ENCODE measurements at places on chromosomes 7 and 10.

GRCh38 chr10:7941576-7941975 is 112.9 kb upstream of the GATA3 start:
- H3K27me3 ChIP-seq, result no peaks in the 10 kb centered on the region
- no peaks in the 10 kb centered on the region for H3K36me3 ChIP-seq
- no peak overlapping the region for H3K27ac ChIP-seq
- H3K4me3 ChIP-seq, result no peak overlapping the region
- DNase-seq, result no peak

DNA sequence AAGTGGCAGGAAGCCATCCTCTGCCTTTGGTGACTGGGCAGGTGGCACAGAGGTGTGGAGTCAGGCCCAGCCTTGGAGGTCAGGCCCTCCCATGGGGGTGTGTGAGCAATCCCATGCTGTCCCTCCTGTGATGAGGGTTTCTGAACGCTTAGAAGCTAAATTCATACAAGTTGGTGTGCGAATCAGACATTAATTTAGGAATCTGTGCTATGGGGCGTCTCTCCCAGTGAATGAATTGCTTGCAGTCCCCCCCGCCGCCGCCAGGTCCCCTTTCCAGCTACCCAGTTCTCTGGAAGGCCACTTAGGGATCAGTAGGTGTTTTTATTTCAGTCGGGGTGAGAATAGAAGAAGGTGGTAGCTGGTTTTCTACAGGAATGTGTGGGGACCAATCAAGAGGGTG is 37.5 kb downstream of the LRRC18 start:
- H3K4me3 ChIP-seq, result no peak overlapping the region
- no peaks in the 10 kb centered on the region for H3K27me3 ChIP-seq
- DNase-seq, result no peak
- H3K4me1 ChIP-seq, result no peaks in the 10 kb centered on the region

DNA sequence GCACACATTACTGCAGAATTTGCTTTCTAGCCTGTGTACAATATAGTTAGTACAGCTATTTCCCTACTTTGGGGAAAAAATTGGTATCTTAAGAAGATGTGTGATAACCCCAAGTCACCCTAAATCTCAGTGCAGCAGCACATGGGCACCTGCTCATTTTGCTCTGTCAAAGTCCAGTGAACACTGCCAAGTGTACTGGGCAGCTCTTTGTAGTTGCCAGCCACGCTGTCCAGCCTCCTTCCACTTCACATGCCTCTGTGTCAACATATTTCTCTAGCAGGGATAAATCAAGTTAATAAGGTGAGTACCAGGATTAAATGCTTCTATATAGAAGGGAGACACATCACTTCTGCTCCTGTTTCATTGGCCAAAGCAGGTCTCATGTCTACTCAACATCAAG is 87.1 kb upstream of the CDC14C start:
- DNase-seq, result no peak
- H3K36me3 ChIP-seq, result no peaks in the 10 kb centered on the region
- H3K27ac ChIP-seq, result no peak overlapping the region
- no peak overlapping the region for H3K4me3 ChIP-seq

DNA sequence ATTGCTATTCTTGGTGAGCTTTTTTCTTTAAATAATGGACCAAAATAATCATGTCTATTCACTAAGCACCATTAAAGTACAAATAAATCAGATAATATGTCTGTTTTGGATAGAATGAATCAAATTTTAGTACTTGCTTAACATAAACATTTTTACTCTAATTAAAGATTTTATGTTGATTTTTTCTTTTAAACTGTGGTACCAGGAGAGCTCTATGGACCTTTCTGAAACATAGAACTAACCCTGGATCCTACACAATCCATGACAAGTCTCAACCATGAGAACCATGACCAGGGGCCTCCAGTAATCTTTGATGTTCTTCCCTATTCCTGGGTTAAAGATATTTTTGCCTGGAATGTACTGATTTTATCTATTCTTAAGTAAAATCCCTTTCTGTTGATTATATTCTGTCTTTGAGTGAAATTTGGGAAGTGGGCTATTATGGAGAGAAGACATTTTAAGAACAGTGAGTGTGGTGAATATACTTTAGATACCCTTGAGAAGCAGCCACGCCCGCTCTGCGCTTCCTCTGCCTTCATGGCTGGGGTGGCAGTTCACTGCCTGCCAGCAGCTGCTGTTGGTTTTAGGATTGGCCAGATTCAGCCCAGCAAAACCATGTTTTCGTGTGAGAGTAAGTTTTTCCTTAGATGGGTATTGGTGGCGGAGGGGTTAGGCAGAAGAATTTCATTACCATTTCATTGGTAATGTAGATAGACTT is 42.2 kb upstream of the BHLHA15 start:
- no peaks in the 10 kb centered on the region for H3K36me3 ChIP-seq
- DNase-seq, result no peak
- H3K27ac ChIP-seq, result no peak overlapping the region
- no peaks in the 10 kb centered on the region for H3K4me1 ChIP-seq
- H3K4me3 ChIP-seq, result no peak overlapping the region
- no peaks in the 10 kb centered on the region for H3K27me3 ChIP-seq

All from fibroblast of lung (primary cell).